ENCODE measurements at places on chromosomes 6 and 20.

- DNase-seq, result no peak
Measured at GRCh38 chr6:165245701-165246100, 63.7 kb downstream of the C6orf118 start.

DNA sequence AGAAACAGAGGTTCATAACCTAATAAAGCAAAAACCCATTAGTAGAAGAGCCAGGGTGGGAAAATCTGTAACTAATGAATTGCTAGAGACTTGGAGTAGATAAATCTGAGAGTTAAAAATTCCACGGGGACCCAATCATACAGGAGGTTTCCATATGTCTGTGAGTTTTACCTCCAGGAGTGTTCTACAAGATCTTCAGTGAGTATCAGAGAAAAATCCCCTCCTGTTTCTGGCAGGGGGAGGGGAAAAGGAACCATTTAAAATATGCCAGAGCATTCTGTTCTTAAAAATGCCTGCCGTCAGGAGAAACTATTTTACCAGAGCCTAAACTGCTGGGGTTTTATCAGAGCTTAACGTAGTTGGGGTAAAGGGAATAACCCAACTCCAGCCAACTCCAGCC lies 54.0 kb upstream of the PLN start:
- no peak for DNase-seq

- DNase-seq, result no peak
Measured at GRCh38 chr6:47156196-47156595, 114.1 kb upstream of the ADGRF1 start.

- DNase-seq, result no peak
Measured at GRCh38 chr20:13017883-13018535, 9.2 kb downstream of the SPTLC3 start.

GRCh38 chr6:142246960-142247359 lies 54.8 kb upstream of the ADGRG6 start:
- no peak for DNase-seq

- DNase-seq, result no peak
Measured at GRCh38 chr6:3788408-3789017, 37.0 kb upstream of the PXDC1 start.

GRCh38 chr6:78157606-78158005 lies 504.8 kb downstream of the MEI4 start:
- DNase-seq, result no peak

- DNase-seq, result no peak
Measured at GRCh38 chr20:19786311-19786710, 28.3 kb downstream of the RIN2 start.

DNA sequence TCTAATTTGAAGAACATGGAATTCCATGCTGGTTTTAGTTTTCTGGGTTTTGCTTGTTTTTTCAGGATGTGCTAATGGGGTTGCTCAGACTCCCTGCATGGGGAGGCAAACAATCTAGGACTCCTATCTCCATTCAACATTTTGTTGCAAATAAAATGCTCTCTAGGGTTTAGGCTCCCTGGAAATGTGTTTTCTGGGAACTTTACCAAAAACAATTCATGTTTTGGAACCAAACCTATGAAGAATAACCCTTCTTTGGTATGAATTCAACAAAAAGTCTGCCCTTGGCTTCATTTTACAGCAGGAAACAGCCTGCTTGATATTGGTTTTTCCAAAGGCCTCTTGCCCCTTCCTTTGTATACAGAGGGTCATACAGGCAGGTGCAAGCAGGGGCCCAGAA lies 217.7 kb downstream of the FOXA2 start:
- DNase-seq, result no peak

GRCh38 chr20:1185316-1185741 lies 548 bp upstream of the TMEM74B start:
- no peak for DNase-seq

GRCh38 chr20:13234961-13235360 lies 13.9 kb downstream of the ISM1 start:
- DNase-seq, result no peak

- DNase-seq, result no peak
Measured at GRCh38 chr6:137970368-137970767, 103.3 kb downstream of the TNFAIP3 start.

DNA sequence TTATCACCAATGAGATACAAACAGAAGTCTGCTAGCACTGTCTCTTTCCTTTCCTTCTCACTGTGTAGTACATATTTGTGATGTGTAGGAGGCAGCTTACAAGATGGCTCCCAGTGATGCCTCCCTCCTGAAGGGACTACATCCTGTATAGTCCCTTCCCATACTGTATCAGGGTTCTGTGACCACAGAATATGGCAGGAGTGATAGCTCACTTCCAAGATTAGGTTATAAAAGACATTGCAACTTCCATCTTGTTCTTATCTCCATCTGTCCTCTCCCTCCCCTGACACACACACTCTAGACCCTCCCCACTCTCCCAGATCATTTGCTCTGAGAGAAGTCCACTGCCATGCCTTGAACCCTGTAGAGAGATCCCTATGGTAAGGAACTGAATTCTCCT lies 38.0 kb downstream of the SESN1 start:
- no peak for DNase-seq

DNA sequence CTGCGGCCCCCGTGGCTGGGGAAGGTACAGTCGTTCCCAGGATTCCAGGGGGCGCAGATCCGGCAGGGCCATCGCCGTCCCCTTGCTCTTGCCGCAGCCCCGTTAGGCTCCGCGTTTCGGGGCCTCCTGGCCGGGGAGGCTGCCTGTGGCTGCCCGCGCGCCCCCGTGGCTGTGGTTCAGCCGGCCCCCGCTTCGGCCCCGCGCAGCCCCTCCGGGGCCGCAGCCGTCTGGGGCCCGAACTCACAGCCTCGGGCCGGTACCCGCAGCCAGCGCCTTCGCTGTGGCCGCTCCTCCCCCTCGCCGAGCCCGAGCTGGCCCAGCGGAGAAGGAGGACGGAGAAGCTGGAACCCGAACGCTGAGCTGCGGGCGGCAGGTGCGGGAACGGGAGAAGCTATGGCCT lies 1826.9 kb upstream of the DEFB115 start:
- DNase-seq, result no peak

DNA sequence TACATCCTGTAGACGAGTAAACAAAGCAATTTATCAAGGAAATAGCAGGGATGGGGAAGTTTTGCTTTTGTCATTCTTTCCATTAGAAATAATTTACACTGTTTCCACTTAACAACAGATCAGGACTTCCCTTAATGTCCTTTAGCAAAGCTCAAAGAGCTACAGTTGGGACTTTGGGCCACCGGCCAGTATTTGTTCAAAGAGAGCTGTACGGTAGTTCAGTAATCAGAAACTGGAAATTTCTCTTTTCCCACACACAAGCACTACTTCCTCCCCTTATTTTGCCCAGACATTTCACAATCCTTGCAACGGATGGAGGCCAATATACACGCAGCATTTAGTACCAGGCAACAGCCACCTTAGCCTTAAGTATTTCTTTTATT lies 12.1 kb upstream of the HINT3 start:
- DNase-seq, result no peak

DNA sequence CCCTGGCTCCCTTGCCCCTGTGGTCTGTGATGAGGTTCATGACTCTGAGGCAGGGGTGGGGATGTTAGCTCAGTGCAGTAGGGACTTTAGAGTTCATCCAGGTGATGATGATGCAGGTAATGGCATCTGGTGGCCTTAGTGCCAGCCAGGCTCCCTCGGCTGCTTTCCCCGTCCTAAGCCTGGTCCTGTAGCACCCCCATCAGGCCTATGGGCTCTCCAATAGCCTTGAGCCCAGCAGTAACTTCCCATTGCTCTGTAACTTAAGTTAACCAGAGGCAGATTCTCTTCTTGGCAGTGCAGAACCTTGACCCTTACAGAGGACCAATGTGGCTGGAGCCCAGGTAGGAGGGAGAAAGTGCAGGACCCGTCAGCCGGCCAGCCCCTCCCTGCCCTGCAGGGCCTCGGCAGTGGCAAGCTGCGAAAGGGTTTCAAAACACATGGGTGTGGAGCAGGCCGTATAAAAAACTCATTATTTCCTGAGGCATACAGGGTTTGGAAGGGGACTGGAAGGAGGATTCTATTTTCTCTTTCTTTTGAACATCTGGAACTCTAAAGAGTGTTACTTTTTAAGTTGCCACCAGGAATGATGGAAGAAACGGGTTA lies 406.9 kb downstream of the CDH26 start:
- DNase-seq, result no peak

- no peak for DNase-seq
Measured at GRCh38 chr6:142507065-142507464, 205.3 kb downstream of the ADGRG6 start.

- no peak for DNase-seq
Measured at GRCh38 chr6:144931172-144932035, 646.3 kb downstream of the UTRN start.

GRCh38 chr6:125379174-125379573 lies 77.4 kb upstream of the HDDC2 start:
- DNase-seq, result no peak

GRCh38 chr20:62902926-62903615 lies 23.2 kb downstream of the DIDO1 start:
- DNase-seq, result no peak

DNA sequence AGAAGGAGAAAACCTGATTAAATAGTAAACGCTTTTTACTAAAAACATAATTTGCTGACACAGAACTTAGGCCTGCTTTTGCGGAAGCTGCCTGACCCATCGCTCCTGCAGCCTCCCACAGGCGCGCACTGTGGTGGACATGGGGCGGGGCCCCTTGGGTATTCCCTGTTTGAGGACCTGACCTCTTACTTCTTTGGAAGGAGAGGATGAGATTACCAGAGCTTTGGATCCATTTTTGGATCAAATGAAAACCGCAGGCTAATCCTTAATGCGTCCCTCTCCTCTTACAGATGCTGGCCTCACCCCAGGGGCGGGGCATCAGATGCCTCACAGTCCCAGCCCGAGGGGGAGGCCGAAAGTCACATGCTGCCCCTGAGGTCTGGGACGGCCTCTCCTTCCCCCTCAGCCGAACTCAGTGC lies 151.0 kb downstream of the SCML4 start:
- no peak for DNase-seq
